ENCODE measurements at places on chromosomes 3 and 15. TPM values are rescaled to one million over a fixed set of nuclear protein-coding genes. Genes with fewer than 3 reads are reported as not detected.

- no peak for DNase-seq
These were observed 61.8 kb downstream of the RUBCN start for GRCh38 chr3:197674741-197675562.

The TM4SF18 gene
- total RNA-seq, result 14.4 TPM

DNA sequence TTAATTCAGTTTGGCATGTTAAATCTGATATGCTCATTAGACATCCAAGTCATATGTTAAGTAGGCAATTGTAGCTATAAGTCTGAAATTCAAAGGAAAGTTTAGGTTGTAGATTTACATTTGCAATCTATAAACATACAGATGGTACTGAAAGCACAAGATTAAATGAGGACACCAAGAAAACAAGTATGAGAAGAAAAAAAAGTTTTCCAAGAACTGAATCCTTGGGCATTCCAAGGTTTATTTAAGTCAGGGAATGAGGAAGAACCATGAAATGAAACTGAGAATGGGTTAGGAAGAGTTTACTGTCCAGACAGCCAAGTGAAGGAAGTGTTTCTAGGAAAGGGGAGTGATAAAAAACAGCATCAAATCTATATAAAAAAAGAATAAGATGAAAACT, 756.1 kb upstream of the DPPA4 start:
- no peak for DNase-seq

- no peak for DNase-seq
These were observed 353.3 kb upstream of the ARHGEF26 start for GRCh38 chr3:153767601-153768560.

GRCh38 chr15:87522997-87523396, 733.5 kb downstream of the NTRK3 start:
- DNase-seq, result no peak

Data from uterus (tissue), 4 donors.